Naive thymus-derived CD4-positive, alpha-beta T cell (primary cell): ENCODE measurements at places on chromosomes 12 and 14.
A peak's percentile ranks its signal among the peaks of the same experiment; 100 is the strongest.

DNA sequence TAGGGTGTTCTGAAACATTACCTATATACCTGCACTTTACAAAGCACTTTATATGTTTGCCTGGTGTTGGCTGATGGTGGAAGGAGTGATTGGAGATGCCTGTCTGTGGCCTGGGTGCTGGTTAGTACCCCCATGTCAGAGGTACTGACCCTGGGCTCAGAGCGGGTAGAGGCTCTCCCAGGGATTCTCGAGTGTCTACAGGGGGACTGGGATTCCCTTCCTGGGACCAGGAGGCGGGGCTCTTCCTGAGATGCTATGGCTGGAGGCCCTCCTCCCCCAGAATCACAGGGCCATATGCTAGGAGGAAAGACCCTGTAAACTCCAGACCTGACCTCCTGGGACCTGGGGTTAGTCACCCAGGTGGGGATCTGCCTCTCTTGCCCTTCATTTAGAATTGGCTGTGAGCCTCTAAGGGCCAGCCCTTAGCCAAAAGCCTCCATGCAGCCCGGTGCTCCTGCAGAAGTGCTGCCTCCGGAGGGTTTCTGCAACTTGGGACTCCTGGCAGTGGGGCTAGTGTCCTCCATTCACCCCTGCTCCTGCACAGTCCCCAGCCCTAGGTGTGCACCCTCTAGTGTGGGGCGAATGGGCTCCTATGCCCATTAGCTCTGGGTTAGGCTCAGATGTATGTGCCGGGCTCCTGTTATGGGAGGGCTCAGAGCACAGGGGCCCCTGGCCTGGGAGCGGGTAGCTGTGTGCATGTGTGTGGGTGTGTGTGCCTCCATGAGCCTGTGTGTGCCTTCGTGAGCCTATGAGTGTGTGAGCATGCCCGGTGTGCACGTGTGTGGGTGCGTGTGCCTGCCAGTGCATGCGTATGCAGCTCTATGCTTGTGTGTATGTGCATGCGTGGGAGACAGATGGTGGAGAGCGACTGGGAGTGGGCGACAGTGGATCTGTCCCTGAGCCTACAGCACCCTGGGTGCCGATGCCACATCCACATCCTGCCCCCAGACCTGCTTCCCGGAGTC is 36.6 kb downstream of the RTL1 start:
- no peak for DNase-seq

GRCh38 chr12:124433147-124433874 is 134.1 kb downstream of the NCOR2 start:
- DNase-seq = no peak

DNA sequence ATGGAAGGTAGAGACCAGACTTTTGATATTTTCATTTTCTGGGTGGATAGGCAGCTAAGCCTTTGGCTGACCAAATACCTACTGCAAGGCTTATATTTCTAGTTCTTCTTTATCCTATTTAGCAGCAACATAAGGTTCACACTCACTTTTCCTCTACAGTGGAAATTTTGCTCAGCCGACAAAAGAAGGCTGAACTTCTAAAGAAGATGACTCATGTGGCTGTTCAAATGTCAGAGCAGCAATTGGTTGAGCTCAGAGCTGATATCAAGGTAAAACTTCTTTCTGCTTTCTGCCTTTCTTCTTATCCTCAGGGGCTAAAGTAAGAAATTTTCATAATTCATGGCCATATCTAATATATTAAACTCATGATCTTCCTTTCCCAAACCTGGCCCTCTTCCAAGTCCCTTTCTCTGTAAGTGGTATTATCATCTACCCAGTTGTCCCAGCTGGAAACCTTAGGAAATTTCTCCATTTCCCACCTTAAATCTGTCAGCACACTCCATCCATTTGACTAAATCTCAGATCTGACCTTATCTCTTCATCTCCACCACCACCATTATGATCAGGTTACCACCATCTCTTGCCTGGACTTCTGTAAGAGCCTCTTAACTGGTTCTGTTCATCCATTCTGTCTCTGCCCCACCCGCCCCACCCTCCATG is 19.8 kb upstream of the KCNH3 start:
- DNase-seq = no peak

DNA sequence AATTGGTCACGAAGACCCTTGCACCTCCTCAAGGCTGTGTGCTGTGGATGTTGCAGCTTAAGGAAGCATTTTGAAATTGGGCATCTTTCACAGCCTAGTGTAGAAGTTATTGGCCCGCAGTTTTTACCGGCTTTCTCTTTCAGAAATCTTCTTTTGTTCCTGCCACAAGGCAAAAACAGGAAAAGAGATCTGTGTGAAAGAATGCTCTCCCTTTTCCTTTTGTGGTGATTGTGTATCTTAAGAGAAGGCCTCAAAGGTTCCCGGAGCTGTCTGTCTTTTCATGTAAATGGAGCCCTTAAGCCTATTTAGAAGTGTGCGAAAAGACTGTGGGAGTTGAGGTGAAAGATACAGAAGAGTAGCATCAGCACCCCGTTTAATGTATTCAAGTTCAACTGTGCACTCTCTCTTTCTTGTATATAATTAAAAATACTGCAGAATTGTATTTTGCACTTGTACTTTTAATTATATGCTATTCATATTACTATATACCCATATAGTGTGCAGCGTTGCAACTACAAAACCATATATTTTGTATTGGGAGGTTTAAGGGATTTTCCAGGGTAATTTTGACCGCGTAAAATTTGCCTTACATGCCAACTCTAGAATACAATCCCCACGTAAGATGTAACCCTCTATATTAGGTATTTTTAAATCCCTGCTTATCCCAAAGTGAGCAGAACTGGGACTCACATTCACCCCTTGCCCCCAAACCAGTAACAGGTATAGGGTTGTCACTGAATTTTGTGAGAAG is 441.7 kb downstream of the RAD51B start:
- peak; percentile 26 for DNase-seq

DNA sequence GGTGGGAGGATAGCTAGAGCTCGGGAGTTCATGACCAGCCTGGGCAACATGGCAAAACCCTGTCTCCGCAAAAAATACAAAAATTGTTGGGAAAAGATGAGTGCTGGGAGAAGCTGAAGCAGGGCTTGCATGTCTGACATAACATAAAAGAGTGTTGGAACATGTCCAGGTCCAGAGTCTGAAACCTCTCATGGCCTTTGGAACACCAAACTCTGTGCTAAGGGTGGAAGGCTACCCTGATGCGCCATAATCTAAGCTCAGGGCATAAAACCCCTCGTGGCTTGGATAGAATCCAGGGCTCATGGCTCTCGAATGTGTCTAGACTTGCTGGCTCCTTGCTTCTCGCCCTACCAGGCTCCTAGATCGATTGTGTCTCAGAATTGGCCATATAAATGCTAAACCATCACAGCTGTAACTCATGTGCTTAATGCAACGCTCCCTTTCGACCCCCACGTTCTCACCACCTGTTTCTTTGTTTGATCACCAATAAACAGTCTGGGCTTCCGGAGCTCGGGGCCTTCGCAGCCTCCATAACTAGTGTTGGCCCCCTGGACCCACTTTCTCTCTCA is 6.7 kb upstream of the CLEC7A start:
- no peak for DNase-seq
